ENCODE measurements at places on chromosomes 6 and 20.

- DNase-seq = no peak
These were observed 226.1 kb upstream of the GMDS start for GRCh38 chr6:2471472-2471871.

DNA sequence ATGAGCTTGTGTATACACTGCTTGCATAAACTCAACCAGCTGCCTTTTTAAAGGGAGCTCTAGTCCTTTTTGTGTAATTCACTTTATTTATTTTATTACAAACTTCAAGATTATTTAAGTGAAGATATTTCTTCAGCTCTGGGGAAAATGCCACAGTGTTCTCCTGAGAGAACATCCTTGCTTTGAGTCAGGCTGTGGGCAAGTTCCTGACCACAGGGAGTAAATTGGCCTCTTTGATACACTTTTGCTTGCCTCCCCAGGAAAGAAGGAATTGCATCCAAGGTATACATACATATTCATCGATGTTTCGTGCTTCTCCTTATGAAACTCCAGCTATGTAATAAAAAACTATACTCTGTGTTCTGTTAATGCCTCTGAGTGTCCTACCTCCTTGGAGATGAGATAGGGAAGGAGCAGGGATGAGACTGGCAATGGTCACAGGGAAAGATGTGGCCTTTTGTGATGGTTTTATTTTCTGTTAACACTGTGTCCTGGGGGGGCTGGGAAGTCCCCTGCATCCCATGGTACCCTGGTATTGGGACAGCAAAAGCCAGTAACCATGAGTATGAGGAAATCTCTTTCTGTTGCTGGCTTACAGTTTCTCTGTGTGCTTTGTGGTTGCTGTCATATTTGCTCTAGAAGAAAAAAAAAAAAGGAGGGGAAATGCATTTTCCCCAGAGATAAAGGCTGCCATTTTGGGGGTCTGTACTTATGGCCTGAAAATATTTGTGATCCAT, 15.3 kb downstream of the TNFAIP3 start:
- DNase-seq = no peak

GRCh38 chr6:85911067-85911466, 268.4 kb upstream of the SYNCRIP start:
- DNase-seq = no peak

- DNase-seq = no peak
These were observed 281.9 kb downstream of the EPM2A start for GRCh38 chr6:145453376-145453775.

All from activated CD4-positive, CD25-positive, alpha-beta regulatory T cell treated with anti-CD3 and anti-CD28 coated beads, Interleukin-2, amount 50 U/mL, for 72 hours (primary cell).